Smooth muscle cell of bladder (primary cell): ENCODE measurements at places on chromosomes 1 and 21. TPM values are rescaled to one million over a fixed set of nuclear protein-coding genes. Genes with fewer than 3 reads are reported as not detected.

HMGCL gene
- total RNA-seq: 52.0 and 53.9 TPM in 2 replicates

ZNF695 gene
- total RNA-seq: 0.65 and 0.71 TPM in 2 replicates

MCOLN3 gene
- 0.28 TPM in 2 replicates for total RNA-seq

RUNX1 gene
- 17.9 and 31.2 TPM in 2 replicates for total RNA-seq

NR1I3 gene
- not detected in 2 replicates for total RNA-seq

ARHGAP29 gene
- total RNA-seq: 15.6 and 22.6 TPM in 2 replicates

IQGAP3 gene
- total RNA-seq: 2.3 and 2.5 TPM in 2 replicates

DLGAP3 gene
- total RNA-seq: under 0.01 TPM in 2 replicates

NKAIN1 gene
- total RNA-seq: 0.09 TPM in 1 of 2 replicates, not detected in the other

MIXL1 gene
- not detected in 2 replicates for total RNA-seq

FAM177B gene
- 0.09 TPM in 1 of 2 replicates, not detected in the other for total RNA-seq

SYT6 gene
- total RNA-seq: not detected in 2 replicates

CELA2A gene
- total RNA-seq: 0.14 and 0.37 TPM in 2 replicates

CLCC1 gene
- 31.4 and 38.8 TPM in 2 replicates for total RNA-seq

NECTIN4 gene
- total RNA-seq: 0.28 and 0.37 TPM in 2 replicates

OR2T11 gene
- not detected in 2 replicates for total RNA-seq

GBP2 gene
- 67.4 and 71.0 TPM in 2 replicates for total RNA-seq

TEX38 gene
- total RNA-seq: not detected in 2 replicates
